ENCODE measurements at places on chromosomes 7 and 10.

GRCh38 chr10:62894156-62894555 is 78.0 kb upstream of the EGR2 start:
- no peak for DNase-seq

DNA sequence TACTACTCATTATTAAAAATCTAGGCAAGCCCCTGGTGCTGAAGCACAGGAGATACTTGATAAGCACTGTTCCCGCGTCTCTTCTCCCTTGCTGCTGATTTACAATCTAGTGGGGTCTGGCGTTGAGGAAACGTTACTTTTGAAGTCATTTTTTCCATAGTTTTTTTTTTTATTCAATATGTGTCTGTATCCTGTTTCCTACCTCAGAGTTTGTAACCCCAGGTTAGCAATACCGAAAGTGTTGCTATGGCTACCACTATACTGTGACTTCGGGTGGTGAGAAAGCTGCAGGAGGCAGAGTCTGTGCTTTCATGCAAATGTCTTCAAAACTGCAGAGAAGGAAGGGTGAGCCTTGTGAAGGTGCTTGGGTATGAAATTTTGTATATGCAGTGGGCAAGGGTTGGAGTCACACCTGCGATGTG is 458.8 kb upstream of the GHITM start:
- no peak for DNase-seq

DNA sequence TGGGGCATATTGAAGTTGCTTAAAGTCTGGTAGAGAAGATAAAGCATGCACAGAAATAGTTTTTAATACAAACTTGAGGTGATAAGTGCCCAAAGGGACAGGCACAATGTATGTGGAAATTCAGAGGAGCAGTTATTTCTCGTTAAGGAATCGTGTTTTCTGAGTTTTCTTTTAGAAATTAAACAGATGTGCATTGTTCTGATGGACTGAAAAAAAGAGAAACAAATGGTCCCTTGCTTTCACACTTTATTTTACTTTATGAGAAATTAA is 45.6 kb downstream of the CNNM2 start:
- DNase-seq: no peak

GRCh38 chr10:102538811-102539210 is 35.0 kb downstream of the SUFU start:
- DNase-seq: no peak

GRCh38 chr10:35916791-35917190 is 274.7 kb upstream of the FZD8 start:
- no peak for DNase-seq

DNA sequence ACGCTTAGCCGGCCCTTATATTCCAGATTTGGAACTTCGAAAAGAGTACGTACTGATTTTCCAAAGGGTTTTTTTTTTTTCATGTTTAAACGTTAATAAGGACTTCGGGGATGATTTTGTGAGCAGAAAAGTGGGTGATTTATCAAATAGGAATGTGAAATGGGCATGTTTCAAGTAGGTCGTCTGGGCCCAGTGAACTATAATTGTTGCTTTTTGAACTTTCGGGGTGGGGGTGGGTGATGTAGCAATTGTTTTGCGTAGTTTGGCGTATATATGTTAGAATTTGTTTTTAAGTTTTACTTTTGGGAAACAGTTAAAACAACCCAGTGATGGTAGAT is 299 bp upstream of the PBLD start:
- no peak for DNase-seq

DNA sequence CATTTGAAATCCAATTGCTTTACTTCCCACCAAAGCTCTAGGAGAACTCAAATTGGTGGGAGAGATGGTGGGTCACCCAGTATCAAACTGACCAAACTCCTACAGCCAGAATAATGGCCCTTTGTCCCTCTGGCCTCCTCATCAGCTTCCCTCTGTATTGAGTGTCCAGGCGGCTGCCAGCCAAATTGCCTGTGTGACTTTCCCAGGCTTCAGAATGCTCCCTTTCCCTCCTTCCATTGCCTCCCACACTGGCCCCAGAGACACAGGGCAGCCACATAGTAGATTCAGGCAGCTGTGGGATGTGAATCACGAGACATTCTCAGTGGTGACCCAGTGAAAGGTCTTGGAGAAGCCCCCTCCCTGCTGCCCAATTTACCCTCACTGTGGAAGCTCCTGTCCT is 12.7 kb upstream of the VDAC2 start:
- no peak for DNase-seq

DNA sequence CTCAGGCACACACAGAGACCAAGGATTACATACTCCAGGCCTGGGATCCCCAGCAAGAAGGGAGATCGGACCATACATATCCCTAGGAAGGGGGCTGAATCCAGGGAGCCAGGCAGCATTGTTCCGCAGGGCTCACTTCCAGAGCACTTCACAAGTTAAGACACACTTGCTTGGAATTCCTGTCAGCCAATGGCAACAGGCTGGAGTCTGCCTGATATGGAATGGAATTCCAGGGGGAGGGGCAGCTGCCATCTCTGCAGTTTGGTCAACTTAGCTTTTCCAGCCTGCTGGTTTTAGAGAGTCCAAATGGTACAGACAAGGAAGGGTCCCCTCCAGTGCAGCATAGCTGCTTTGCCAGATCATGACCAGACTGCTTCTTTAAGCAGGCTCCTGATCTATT is 290.0 kb upstream of the GLI3 start:
- DNase-seq: no peak

- DNase-seq: no peak
Measured at GRCh38 chr7:111477462-111478225, 84.6 kb downstream of the IMMP2L start.

GRCh38 chr7:64581926-64582894 is 19.3 kb upstream of the ZNF680 start:
- no peak for DNase-seq

DNA sequence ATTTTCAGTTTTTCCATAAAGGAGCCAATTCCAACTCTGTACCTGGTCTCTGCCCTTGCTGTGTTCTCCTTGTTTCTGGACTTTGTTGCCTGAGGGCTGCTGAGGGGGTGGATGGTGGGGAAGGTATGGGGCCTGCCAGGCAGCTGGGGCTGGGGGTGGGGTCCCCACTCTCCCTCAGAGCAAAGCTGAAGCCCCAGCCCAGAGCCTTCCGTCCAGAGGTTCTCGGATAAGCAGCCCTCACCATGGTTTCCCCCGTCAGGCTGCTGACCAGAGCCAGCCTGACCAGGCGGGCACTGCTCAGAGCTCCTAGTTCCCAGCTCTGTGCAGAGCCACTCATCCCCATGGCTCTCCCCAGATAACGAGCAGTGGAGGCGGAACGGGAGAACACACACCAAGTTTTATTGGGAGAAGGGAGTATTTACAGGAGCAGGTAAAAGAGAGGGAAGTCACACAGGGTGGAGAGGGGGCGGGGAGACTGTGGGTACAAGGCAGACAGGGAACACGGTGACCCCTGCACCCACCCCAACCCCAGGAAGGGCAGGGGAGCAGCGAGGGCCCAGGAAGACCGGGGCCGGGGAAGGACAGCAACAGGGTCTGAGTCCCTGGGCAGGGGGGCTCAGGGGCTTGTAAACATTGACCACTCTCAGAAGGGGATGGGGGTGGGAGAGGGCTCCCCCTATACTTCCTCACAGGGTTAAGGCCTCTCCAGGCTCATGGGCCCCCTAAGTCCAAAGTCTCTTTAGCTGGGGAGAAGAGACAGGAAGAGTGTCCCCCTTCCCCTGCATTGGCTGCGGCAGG is 5.8 kb downstream of the GNB2 start:
- DNase-seq: no peak

DNA sequence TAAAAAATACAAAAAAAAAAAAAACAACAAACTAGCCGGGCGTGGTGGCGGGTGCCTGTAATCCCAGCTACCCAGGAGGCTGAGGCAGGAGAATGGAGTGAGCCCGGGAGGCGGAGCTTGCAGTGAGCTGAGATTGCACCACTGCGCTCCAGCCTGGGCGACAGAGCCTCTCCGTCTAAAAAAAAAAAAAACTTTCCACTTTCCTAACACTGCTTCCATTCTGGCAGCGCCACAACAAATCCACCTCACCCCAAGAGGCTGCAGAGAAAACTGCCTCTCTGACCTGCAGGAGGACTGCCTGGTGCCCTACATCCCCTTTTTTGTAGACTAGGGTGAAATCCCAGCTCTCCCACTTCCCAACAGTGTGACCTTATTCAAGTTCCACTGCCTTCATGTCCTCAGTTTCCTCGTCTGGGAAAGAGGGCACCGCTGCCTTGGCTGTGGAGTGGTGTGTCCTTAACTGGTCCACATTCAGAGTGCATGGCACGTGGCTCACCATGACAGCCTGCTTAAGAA is 2.6 kb upstream of the MBL2 start:
- DNase-seq: no peak

DNA sequence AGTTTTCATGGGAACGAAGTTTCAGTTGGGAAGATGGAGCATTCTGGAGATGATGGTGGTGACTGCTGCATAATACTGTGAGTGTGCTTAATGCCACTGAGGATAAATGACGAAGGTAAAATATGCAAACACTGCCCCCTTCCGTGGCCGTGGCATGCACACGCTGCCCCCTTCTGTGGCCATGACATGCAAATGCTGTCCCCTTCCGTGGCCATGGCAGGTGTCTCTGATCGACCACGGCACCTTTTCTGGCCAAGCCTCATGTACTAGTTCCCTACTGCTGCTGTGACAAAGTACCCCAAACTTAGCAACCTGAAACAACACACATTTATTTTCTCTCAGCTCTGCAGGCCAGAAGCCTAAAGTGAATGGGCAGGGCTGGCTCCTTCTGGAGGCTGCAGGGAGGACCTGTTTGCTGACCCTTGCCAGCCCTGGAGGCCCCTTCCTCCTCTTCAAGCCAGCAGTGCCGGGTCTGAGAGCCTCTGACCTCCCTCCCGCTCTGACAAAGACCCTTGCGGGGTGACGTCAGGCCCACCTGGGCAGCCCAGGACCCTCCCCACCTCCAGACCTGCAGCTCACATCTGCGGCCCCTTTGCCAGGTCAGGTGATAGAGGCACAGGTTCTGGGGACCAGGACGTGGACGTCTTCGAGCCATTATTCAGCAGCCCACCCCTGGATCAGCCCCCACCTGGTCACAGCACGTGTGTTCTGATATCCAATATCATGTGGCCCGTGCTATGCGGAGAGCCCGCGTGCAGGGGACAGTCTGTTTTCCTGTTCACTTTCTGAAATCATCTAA is 82.0 kb downstream of the MICALL2 start:
- DNase-seq: no peak

GRCh38 chr7:26850193-26850651 is 14.2 kb downstream of the SKAP2 start:
- no peak for DNase-seq

DNA sequence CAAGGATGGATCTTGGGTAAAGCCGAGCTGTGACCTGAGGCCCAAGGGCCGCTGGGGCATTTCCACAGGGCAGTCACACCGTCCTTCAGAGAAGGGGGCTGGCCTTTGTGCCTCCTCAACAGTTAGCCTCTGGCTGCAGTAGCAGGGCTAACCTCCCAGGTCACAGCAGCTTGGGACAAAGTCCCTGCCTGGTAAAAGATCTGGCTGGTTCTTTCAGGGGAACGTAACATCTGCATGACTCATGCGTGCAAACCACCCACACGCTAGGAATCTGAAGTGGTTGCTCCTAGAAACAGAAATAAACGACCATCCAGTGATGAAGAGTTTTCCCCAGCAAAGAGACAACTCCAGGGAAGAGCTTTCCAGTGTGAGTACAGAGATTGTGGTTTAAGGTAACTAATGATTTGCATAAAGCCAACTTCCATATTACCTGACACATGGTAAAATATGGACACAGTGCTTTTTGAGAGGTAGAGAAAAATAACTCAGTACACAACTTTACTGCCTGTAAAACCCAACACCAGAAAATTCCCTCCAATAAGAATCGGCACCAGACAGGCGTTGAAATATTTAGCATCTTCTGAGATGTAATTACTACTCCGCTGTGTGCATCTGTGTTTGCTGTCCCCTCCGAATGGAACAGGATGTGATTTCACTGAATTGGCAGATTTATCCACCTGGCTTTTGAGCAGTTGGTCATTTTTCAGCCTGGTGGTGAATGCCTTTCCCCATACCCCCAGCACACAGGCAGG is 84.9 kb upstream of the ADRB1 start:
- no peak for DNase-seq

DNA sequence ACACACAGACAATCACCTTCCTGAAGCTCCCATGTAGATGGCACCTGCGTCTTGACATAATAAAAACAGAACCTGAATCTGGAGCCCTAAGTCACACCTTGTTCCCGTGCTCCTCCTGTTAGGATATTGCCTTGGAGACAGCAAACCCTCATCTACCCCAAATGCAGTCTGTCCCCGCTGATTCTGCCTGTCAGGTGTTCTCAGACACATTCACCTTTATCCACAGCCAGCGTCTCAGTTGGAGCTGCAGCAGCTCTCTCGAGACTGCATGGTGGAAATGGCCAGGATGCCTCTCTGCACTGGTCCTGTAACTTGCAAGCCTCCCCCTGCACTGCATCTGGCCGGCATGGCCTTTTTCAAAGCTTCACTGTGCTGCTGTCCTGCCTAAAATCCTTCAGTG is 218.0 kb upstream of the ZNF32 start:
- DNase-seq: no peak

- no peak for DNase-seq
Measured at GRCh38 chr10:5895804-5896203, 5.8 kb downstream of the FBH1 start.

GRCh38 chr7:92754919-92755581 is 81.3 kb downstream of the CDK6 start:
- no peak for DNase-seq

DNA sequence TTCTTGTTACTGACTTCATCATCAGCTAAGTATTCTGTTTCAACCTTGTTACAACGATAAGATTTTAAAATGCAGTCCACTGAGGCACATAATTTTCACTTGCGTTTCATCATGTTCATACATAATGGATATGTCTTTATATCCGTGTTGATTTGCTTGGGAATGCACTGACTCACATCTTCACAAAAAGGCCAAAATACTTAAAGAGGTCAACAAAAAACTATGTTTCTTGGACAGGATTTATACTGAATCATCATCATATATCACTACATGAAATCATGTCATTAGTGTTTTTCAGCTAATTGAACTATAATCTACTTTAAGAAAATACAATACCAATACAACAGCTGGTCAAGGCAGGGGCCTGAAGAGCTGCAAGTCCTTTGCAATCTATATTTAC is 324.5 kb upstream of the KLF6 start:
- DNase-seq: no peak

DNA sequence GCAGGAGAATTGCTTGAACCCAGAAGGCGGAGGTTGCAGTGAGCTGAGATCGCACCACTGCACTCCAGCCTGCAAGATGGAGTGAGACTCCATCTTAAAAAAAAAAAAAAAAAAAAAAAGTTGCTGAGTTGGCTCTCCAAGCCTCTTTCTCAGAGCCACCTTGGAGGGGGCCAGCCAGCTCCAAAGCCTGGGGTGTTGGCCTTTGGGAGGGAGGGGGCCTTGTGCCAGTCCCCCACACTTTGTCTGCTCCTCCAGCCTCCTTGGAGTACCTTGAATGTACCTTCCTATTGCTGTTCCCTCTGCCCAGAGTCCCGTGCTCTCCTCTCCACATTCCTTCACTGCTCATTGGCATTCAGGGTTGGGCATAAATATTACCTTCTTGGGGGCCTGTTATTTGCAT is 62.4 kb downstream of the GRK5 start:
- no peak for DNase-seq

- DNase-seq: no peak
Measured at GRCh38 chr10:116627386-116627933, 6.7 kb downstream of the PNLIPRP2 start.

All from activated naive CD4-positive, alpha-beta T cell (primary cell).